Vagina (tissue), 2 donors: ENCODE measurements at places on chromosomes 5 and 9.

GRCh38 chr9:117763314-117763713 lies 59.1 kb downstream of the TLR4 start:
- no peak for DNase-seq

- no peak for DNase-seq
Observed at GRCh38 chr5:178296066-178296465, 63.5 kb upstream of the PHYKPL start.

DNA sequence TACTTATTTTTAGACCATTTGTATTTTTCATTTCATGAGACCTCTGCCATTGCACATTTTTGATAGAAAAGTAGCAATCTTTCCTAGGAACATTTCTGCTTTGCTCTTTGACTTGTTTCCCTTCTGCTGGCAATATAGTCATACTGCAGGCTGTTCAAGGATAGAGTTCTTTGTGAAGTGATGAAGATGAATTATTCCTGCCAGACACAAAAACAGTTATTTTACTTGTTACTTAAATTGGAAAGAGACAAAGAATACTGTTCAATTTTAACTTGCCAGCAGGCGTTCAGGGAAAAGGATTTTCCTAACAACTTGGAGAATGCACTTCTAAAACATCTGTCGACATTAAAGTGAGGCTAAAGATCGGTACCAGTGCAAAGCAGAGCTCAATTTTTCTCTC lies 251.7 kb upstream of the ACTBL2 start:
- no peak for DNase-seq

DNA sequence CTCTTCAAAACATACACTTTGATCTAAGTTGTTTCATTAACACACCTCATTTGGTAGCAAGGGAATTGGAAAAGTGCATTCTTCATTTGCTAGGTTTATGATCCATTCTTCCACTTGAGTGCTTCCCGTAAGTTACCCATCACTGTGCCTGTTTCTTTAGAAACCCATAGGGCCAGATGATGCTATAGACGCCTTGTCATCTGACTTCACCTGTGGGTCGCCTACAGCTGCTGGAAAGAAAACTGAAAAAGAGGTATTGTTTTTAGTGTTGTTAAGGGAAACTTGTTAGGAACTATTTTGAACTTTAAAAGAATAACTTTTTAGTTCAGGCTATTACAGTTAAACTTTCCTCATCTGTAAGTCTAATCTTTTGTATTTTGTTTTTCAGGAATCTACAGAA lies 66.6 kb downstream of the ERAP1 start:
- no peak for DNase-seq

DNA sequence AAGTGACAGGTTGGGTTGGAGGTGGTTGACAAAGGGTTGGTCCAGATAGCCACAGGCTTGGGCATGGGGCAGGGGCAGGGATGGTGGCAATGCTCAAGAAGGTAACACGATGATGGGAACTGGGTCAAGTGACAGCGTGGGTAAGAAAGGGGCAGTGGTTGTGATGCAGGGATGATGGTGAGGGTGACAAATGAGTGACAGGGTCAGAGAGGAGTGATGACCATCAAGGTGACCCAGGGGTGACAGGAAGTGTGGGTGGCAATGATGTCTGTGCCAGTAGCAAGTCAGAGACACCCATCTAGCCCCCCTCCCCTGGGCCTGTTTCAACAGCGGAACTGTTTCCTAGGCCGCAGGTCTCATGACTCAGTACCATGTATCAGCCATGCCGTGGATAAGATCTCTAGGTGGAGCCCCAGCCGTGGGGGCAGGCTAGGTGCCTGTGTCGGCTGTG lies 20.5 kb downstream of the AQP3 start:
- DNase-seq = no peak

DNA sequence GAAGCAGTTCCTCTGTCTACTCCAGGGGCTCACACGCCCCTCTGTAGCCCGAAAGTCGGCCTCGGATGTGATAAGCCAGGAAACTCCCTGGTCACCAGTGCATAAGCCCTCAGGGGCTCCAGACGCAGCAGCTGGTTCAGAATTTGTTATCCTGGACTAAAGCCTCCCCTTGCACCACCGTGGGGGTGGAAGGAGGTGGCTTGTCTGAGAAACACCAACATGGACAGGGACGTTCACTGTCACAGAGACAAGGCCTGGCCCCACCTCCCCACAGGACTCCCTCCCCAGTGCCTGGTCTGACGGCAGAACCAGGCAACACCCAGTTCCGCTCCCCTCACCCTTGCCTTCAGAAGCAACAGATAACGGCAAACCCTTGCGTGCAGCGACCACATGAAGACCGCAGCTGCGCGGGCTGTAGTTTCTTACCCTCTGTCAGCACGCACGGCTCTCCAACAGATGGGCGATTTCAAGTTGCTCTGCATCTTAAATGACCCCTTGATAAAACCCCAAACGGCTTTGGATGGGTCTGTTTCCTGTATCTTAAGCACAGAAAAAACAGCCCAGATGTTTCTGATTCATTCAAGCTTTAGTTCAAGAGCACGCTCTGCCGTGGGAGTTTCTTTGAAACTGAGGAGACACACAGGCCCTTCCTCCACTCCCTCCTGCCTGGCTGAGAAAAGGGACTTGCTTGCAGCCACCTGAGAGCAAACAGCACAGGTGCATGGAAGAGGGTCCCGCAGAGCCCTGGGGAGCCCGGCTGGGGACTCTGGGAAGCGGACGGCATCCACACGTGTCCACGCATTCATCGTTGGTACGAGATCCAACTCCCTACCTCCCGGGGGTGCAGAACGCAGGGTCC lies 44.7 kb upstream of the NKD2 start:
- DNase-seq = no peak

- DNase-seq = no peak
Observed at GRCh38 chr9:113589890-113590289, 126.4 kb downstream of the RGS3 start.

DNA sequence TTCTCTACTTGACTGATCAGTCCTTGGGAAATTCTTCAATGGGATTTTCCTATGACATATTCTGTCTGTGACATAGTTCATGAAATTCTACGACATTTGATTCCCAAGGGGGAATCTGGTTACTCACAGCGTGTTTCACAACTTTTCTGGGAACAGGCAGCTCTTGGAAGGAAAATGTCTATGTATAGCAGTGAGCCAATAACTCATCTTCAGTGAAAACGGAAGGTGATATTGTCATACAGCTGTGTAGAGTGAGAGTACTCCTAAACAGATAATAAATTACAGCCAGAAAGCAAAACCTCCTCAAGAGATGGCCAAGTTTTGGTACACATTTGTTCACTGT lies 91.4 kb downstream of the C9orf152 start:
- DNase-seq = no peak

DNA sequence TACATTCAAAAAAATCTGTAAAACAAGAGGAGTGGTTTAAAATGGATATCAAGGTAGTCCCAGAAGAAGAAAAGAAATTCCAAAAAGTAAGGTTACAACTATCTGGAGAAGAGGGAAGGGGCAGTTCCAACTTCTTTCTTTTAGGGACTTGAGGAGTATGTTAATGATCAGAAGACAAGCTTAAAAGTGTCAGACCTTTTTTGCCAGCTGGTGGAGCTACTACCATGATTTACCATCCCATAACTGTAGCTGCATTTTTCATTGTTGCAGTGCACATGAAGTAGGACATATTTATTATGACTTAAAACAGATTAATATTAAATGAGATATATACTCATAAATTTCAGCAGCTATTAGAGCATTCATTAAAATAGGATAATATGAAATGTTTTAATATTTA lies 158.5 kb upstream of the RGS7BP start:
- no peak for DNase-seq

- DNase-seq = no peak
Observed at GRCh38 chr5:80194468-80194867, 61.4 kb downstream of the SERINC5 start.

- peak; percentile 25 for DNase-seq
Observed at GRCh38 chr5:3131161-3131560, 379.7 kb upstream of the IRX2 start.

DNA sequence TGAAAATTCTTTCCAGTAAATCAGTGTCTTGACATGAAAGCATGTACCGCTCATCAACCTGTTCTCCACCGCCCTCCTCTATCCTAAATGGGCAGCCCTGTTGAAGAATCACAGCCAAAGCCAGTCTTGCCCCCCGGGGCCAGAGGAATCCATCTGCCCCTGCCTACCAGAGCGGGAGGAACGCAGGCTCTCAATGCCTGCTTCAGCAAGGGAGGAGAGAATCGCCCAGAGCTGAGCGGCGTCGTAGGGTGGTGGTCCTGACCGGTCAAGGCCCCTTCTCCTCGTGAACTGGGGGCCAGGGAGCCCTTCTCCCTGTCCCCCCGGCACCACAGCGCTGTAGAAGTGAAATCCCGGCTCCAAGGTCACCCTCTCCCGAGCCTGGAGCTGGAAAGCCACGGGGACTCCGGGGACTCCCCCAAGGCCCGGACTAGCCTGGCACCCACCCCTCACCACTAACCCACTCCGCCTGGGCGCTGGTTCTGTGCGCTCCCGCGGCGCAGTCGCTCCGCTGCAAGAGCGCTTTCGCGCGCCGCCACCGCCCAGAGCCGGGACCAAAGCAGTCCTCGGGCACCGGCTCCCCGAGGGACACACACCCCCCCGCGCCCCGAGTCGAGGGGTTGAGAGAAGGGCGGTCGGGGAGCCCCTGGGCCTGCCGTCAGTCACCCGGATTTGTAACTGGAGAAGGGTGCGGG lies 718 bp upstream of the TMEM215 start:
- DNase-seq = no peak

- DNase-seq = no peak
Observed at GRCh38 chr5:157266286-157267007, 524 bp downstream of the CYFIP2 start.

DNA sequence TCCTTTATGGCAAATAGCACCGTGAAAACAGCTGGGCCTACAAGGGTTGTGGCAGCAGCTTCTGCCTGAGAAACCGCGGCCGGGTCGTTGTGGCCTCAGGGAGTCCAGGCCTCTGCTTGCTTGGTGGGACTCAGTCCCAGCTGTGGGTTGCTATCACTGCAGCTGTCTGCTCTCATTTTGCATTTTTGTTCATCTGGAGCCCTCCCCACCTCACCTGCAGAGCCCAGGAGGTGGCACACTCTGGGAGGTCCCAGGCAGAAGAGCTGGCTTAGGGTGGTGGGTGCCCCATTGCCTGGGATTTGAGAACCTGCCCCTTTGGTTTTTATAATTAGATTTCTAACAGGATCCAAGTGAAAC lies 138.4 kb downstream of the GADD45G start:
- DNase-seq = no peak

DNA sequence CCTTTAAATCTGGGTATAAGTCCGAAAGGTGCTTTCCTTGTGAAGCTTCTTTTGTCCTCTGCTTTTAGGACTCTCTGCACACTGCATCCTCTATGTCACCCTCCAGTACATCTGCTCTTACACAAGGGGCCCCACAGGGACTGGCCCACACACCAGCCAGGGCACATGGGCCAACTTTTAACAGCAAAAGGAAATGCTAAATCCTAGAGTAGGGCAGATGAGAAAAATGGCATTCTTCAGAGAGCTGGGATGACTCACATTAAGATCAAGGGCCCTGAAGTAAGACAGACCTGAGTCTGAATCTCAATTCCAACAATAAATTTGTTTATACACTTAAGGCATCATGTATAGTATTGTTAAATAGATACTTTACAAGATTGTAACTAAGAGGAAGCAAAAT lies 40.3 kb upstream of the CDKN2B start:
- no peak for DNase-seq

GRCh38 chr5:113276001-113276400 lies 158.8 kb downstream of the TSSK1B start:
- DNase-seq = no peak

GRCh38 chr9:107994648-107995047 lies 505.1 kb upstream of the KLF4 start:
- DNase-seq = no peak

- DNase-seq = no peak
Observed at GRCh38 chr5:148912714-148913398, 86.4 kb downstream of the ADRB2 start.

- DNase-seq = no peak
Observed at GRCh38 chr5:149729150-149729549, 960 bp upstream of the PPARGC1B start.

DNA sequence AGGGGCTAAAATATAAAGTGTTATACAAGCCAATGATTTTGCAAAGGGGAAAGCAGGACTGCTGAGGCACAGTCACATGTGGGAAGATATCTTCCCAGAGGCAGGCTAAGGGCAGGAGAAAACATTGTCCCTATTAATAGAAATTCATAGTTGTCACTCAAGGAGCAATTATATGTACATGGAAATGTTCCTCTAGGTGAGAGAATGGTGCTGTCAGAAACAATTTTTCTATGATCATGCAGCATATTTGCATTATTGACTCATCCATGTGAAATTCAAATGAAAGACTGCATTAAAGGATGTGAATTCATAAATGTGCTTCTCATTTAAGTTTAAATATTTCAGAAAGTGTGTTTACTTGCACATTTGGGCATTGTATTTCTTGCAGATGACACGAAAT lies 775.9 kb upstream of the CDH9 start:
- no peak for DNase-seq

GRCh38 chr5:75964008-75964407 lies 119.2 kb upstream of the SV2C start:
- no peak for DNase-seq

DNA sequence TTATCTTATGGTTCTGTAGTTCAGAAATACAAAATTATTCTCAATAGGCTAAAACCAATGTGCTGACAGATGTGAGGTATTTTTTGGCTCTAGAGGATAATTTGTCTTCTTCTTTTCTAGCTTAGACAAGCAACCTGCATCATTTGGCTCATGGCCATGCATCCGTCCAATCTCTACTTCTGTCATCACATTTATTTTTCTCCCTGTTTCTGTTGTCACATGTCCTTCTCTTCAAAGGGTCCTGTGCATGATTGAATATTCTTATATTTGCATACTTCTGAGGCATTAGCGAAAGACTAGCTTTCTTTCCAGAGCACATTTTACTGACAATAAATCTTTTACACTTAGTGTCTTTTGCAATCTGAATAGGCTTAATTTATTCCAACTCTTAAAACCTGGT lies 564.7 kb downstream of the CDH10 start:
- DNase-seq = no peak

GRCh38 chr9:78691542-78691941 lies 394.6 kb downstream of the PSAT1 start:
- DNase-seq = no peak

DNA sequence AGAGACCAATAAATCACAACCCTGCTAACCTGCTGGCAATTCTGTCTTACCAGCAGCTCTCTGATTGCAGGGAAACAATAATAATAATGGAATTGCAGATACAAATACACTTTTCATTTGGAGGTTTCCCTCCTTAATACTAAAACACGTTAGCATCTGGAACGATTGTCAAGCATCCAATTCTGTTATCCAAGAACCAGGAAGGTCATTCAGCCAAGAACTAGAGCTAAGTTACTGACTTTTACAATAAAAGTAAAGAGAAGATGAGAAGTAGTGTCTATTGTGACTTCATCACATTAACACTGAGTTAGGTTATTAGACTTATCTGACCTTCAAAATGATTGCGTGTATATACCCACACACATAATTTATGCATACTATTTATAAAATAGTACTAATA lies 335.6 kb downstream of the BRINP1 start:
- DNase-seq = no peak

DNA sequence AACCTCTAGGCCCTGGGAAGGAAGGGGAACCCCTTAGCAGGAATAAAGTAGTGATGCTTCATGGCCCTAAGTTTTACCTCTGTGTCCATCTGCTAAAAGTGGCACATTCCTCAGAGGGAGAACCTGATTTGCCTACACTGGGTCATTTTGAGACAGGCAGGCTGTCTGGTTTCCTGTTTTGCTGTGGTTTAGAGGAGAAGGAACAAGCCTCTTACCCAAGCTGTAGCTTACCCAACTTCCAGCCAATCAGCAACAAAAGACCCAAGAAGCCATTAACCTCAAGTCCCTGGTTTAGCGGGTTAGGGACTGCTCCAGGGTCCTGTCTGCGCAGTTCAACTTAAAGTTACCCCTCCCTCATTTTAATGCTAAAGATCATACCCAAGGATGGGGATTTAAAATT lies 411.0 kb downstream of the MAT2B start:
- DNase-seq = no peak
